H9 (cell line): ENCODE measurements at places on chromosomes 4 and X. TPM values are rescaled to one million over a fixed set of nuclear protein-coding genes. Genes with fewer than 3 reads are reported as not detected.

DNA sequence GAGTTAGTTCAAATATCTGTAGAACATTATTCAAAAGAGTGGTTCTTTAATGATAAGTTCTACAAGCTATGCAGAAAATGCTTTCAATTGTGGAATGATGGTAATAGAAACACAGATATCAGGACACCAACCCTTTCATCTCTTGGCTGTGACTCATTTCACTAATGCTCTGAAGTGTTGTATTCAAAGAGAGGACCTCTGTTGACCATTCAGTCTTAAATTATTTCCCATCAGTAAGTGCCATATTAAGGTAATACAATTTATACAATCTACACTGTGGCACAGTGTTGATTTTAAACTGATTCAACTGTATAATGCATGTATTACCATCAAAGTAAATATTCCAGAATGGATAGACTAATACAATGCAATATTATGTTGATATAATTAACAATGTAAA lies 289.0 kb upstream of the ADGRL3 start:
- H3K4me3 ChIP-seq, result no peak overlapping the region
- no peak for DNase-seq
- no peaks in the 10 kb centered on the region for H3K4me1 ChIP-seq
- no peak overlapping the region for H3K27ac ChIP-seq
- no peaks in the 10 kb centered on the region for H3K36me3 ChIP-seq
- H3K27me3 ChIP-seq, result no peaks in the 10 kb centered on the region

DNA sequence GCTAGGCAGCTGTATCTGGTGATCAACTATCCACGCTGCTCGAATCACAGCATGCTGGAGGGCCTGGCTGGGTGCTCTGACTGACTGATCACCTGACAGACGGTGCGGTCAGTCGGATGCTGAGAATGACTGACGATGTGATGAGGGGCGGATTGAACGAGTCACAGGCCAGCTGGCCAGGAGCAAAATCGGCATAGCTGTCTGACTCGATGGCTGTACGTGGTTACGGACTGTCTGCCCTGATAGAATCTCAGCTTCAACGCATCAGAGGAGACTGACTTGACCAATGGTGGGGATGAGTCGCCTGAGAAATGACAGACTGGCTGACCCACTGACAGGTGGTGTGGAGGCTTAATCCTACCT lies 1.0 kb upstream of the SUV39H1 start:
- no peak overlapping the region for H3K27ac ChIP-seq
- DNase-seq, result no peak
- no peaks in the 10 kb centered on the region for H3K27me3 ChIP-seq
- no peaks in the 10 kb centered on the region for H3K4me1 ChIP-seq
- peaks cover 21% of the 10 kb centered on the region for H3K36me3 ChIP-seq

- no peaks in the 10 kb centered on the region for H3K4me1 ChIP-seq
- DNase-seq, result no peak
- no peaks in the 10 kb centered on the region for H3K27me3 ChIP-seq
- no peak overlapping the region for H3K27ac ChIP-seq
Observed at GRCh38 chr4:119197772-119198212, 14.7 kb upstream of the USP53 start.

DNA sequence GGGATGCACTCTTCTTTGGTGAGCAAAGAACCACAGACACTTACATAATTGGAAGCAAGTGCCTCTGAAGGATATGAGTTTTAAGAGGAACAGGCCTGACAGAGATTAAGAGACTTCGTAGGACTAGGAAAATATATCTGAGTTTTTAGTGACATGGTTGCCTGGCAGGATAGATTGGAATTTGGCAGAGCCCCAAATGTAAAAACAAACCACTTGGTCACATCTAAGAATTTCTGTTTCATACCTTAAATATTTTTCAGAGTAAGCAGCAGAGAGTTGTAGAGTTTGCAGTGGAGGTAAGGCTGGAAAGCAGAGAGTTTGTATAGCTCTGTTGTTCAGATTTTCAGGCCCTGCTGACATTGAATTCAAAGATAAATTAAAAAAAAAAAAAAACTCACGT lies 150.1 kb upstream of the MAGEB2 start:
- H3K27me3 ChIP-seq, result no peaks in the 10 kb centered on the region
- H3K27ac ChIP-seq, result no peak overlapping the region
- no peak for DNase-seq
- peaks cover 8% of the 10 kb centered on the region; the same call in 2 of the 3 replicates for H3K36me3 ChIP-seq
- H3K4me1 ChIP-seq, result no peaks in the 10 kb centered on the region

UGT2B17 gene
- total RNA-seq, result not detected in 2 replicates

USP51 gene
- 6.2 and 6.8 TPM in 2 replicates for total RNA-seq

MSX1 gene
- total RNA-seq, result not detected in 2 replicates

RNF212 gene
- 3.0 and 3.3 TPM in 2 replicates for total RNA-seq
